CD4-positive, alpha-beta T cell (primary cell): ENCODE measurements at places on chromosomes 1 and 21.
A peak's percentile ranks its signal among the peaks of the same experiment; 100 is the strongest.

DNA sequence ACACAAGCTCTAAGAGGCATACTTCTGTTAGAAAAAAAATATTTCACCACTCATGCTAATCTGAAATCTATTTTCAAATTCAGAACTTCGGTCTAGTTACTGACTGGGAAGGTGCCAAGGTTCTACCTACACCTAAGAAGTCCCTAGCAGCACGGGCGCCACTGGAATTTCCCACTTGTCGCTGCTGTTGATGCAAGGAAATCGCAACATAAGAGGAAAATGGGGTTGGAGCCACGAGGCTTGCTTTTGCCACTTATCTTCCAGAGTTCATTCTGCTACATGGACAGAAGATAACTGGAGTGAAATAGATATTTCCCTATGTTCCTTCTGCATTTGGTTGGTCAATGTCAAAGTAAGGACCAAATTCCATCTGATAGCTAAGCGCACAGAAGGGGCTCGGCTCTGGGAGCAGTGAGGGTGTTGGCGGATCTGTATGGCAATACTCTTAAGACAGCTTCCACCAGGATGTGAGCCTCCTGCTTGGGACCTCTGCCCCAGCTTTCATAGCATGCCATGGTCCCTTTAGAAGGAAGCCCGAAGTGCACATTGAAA lies 47.2 kb downstream of the RCAN1 start:
- no peak for DNase-seq

- no peak for DNase-seq
Observed at GRCh38 chr1:95286479-95286878, 52.5 kb downstream of the RWDD3 start.

DNA sequence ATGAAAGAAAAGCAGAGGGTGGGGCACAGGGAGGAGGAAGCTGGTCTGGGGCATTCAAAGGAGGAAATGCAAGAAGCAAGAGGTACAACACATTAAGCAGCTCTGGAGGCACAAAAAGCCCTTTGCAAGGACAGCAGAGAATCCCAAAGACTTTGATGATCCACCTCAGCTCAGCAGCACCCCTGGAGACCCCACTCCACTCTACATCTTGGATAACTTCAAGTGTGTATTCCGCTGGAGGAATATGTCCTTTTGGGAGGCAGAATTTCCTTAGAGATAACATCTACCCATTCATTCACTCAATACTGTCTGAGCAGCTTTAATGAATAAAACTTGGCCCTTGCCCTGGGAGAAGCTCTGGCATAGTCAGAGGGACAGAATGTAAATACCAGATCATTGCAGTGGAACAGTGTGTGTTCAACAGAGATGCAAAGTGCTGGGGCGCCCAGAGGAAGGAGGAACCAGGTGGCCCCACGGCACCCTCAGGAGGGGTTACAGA lies 599.7 kb downstream of the KIF26B start:
- no peak for DNase-seq

- peak; percentile 20 for DNase-seq
Observed at GRCh38 chr1:167650269-167651160, 20.5 kb downstream of the RCSD1 start.

GRCh38 chr1:91744953-91745639 lies 140.9 kb downstream of the TGFBR3 start:
- no peak for DNase-seq

- DNase-seq: no peak
Observed at GRCh38 chr1:107342316-107342715, 201.5 kb downstream of the NTNG1 start.

DNA sequence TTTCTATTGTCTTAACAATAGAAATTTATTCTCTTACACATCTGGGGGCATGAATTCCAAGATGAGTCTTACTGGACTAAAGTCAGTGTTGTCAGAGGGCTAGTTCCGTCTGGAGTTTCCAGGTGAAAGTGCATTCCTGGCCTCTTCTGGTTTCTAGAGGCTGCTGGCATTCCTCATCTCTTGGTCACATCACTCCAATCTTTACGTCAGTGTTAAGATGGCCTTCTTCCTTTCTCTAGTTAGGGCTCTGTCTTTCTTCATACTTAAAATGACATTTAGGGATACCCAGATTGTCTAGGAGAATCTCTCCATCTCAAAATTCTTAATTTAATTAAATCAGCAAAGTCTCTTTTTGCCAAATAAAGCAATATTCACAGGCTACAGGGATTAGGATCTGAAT lies 13.3 kb upstream of the PDC start:
- no peak for DNase-seq

DNA sequence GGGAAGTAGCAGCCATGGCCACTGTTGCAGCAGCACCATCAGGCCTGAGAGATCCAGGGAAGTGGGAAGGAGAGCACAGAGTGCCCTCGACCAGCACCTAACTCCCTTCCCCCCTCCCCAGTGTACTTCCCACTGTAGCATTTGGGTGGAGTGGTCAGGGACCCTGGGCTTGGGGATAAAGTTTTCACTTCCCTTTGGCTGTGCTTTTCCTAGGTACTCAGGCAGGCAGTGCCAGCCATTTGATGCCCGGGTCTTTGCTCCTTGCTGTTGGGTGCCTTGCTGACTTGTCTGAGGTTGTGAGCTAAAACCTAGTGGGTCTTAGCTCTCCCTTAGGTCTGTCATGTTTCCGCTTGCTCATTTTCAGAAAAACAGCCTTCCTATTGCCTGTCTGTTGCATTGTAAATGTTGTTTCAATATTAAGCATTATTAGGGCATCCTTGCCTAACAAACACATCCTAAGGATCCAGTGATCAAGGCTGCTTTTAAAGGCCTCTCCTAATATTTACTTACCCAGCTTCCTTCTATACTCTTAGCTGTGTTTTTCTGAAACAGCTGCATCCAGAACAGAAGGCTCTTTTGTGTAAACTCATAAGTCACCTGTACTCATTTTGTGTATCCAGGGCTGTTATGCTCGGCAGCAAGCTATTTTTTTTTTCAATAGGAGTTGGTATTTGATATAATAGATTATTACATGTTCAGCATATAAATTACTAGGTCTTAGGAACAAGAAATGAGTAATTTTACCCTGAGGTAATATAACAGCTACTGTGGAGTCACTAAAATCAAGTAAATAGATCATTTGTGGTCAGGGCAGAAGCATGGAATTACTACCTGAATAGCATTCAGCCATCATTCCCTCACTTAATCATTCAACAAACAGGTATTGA lies 418.6 kb upstream of the PROX1 start:
- no peak for DNase-seq

DNA sequence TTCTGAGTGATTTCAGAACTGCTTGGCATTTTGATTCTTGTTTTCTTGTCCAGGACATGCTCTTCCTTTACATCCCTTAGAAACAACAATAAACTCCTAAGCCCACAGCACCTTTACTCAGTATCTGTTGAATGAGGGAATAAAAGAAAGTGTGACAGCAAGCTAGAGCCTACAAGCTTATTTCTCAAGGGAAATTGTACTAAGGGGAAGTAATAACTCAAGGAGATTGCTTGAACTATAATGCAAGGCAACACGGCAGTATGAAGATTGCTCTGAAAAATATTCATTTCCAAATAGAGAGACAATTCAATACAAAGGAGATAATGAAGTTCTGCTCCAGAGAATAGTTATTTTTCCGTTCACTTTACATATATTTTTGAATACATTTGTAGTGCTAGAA lies 6.5 kb downstream of the OR6P1 start:
- no peak for DNase-seq

DNA sequence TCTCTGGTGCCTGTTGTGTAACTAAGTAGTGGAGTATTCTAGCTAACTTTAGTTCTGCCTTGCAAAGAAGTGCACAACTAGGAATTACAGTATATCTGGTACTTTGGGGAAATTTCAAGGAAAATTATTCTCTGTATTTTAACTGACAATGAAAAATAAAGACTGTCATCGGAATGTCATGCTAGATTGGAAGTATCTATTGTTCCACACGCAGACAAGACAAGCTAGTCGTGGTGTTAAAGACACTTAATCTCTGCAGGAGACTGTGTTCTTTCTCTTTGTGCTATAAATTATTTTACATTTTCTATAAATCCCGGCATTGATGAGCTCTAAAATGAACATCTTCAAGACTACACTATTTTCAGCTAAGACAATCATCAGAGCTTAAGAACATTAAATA lies 1068.8 kb upstream of the ADGRL4 start:
- DNase-seq: no peak

DNA sequence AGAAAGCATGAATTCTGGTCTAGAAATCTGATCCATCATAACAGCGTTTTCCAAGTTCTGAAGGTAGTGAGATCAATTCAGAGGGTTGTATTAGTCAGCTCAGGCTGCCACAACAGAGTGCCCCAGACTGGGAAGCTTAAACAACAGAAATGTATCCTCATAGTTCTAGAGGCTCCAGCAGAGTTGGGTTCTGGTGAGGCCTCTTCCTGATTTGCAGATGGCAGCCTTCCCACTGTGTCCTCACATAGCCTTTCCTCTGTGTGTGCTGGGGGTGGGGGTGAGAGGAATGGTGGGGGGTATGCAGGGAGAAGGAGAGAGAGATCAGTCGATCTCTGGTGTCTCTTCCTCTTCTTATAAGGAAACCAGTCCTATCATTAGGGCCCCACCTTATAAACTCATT lies 15.1 kb downstream of the ZBTB8B start:
- DNase-seq: no peak

- no peak for DNase-seq
Observed at GRCh38 chr1:30117685-30118084, 605.7 kb downstream of the MATN1 start.

DNA sequence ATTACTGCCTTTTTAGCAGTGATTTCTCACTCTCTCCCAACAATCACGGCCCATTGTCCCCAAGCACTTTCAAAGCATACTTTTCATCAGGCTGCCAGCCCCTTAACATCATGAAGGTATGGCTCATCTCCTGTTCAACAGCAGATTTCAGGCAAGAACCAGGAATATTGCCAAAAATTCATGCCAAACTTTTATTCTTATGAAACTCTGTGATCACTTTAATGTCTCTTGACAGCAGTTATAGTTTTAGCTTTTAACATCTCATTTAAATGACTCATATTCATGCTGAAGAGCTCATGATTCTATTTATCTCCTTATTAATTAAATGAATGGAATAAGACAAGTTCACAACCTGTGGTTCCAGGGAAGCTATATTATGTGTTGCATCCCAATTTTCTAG lies 235.1 kb downstream of the GRIK1 start:
- DNase-seq: no peak

- no peak for DNase-seq
Observed at GRCh38 chr1:244672946-244673682, 20.2 kb downstream of the DESI2 start.

GRCh38 chr1:200351826-200352549 lies 57.8 kb downstream of the ZNF281 start:
- DNase-seq: no peak

GRCh38 chr1:17400725-17401341 lies 28.8 kb downstream of the PADI6 start:
- no peak for DNase-seq

DNA sequence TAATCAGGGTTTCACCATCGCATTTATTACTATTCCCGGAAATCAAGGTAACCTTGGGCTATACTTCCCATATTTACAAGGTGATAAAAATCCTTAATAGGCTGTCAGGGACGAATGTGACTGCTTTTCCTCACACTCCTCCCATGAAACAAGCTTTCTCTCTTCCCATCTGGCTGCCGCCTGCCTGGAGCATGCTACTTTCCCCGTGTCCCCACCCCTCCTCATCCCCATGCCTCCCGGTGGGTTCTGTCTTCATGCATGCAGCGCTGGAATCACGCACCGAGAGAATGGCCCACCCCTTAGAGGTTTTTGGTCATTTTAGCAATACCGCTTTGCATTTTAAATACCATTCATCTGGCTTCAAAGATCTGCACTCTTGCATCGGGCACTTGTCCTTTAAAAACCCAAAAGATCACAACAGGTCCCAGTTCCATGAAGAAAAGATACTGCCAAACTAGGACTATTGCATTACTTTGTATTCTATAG lies 339.1 kb downstream of the NTNG1 start:
- DNase-seq: no peak

DNA sequence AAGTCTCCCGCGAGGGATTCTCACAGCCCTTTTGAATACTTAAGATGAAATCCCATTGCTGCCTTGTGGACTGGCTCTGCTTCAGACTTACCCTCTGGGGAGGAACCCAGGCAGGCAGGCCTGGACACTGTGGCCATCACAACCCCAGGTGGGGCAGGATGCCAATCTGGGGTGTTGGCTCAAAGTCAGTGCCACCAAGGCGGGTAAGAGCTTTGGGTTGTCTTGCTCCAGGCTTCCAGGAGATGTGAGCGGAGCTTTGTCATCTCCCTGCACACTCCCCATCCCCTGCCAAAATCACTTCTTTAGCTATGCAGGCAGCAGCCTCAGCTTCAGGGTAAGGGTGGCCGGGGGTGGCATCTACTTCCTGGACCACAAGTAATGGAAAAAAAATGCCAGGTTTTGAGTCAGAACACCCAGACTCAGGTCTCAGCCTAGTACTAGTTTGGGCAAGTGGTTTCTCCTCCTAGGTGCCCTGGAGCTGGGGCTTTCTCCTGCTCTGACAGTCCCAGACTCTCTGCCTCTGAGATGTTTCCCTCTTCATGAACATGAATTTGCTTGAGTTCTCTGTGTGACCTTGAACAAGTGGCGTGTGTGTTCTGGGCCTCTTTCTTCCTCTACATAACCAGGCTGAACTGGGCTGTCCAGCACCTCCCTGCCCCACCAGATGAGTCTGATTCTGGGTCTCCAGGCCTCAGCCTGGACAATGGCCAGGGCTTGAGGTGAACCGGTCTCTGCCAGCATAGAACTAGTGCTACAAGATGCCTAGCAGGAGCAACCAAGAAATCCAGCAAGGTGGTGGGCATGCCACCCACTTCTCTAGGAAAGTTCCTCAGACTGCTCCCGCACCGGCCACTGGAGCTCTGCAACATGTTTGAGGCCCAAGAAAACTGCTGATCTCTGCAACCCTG lies 65.4 kb downstream of the VWA5B1 start:
- DNase-seq: no peak

- no peak for DNase-seq
Observed at GRCh38 chr1:63857478-63857877, 83.7 kb downstream of the ROR1 start.

DNA sequence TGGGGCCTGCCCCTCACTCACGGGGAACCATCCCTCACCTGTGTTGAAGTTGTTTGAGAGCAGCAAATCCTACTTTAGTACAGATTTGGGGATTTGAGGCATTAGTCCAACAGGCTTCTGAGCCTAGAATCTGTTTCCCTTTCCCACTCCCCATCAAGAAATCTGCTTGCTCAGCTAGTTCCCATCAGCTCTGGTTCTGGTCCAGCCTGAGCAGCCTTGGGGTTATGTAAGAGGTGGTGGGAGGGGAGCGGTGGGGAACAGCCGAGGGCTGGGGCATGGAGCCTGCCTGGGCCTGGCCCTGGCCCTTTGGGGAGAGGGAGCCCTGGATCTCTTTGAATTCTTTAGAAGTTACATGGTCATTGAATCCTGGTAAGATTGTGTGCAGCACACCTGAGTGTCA lies 4.1 kb downstream of the GSTM5 start:
- DNase-seq: no peak

GRCh38 chr1:76013206-76013581 lies 61.4 kb upstream of the ST6GALNAC3 start:
- no peak for DNase-seq

GRCh38 chr1:53060579-53060978 lies 1.4 kb upstream of the PODN start:
- DNase-seq: no peak

GRCh38 chr1:24459551-24460266 lies 42.9 kb upstream of the RCAN3 start:
- DNase-seq: no peak

GRCh38 chr1:229139331-229140118 lies 131.4 kb upstream of the RAB4A start:
- no peak for DNase-seq
